ENCODE measurements at places on chromosomes 2 and 18.

DNA sequence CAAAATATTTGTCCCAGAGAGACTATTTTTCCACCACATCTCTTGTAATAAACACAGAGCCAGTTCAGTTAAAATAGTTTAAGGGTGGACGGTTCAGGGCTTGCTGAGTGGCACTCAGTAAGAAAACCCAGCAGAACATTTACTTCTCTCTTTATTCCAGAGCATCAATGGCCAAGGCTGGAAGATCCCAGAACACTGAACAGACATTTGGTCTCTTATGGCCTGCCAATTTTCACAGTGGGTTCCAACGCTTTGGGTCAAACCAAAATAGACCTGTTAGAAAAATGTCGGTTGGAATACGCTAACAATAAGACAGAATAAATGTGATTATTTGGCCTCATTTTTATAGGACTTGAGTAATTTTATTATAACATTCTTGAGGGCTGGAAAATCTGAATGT is 580.3 kb upstream of the TMEFF2 start:
- no peaks in the 10 kb centered on the region for H3K4me1 ChIP-seq
- no peak for DNase-seq
- no peak overlapping the region for H3K4me3 ChIP-seq
- H3K36me3 ChIP-seq: no peaks in the 10 kb centered on the region
- H3K27me3 ChIP-seq: no peaks in the 10 kb centered on the region

DNA sequence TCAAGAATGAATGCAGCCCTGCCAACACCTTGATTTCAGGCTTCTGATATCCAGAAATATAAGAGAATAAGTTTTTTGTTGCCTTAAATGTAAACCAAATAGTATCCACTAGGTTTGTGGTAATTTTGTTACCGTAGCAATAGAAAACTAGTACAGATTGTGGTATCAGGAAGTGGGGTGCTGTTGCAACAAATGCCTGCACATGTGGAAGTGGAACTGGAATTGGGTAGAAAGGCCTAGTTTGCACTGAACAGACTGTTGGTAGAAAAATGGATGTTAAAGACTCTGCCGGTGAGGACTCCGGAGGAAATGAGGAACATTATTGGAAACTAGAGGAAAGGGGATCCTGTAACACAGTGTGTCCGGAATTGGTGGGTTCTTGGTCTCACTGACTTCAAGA is 145.8 kb upstream of the MGAT5 start:
- no peak overlapping the region for H3K4me3 ChIP-seq
- no peak for DNase-seq
- peaks cover 51% of the 10 kb centered on the region for H3K27me3 ChIP-seq
- peaks cover 6% of the 10 kb centered on the region for H3K4me1 ChIP-seq

GRCh38 chr18:50142441-50143120 is 52.4 kb downstream of the MYO5B start:
- H3K4me3 ChIP-seq: no peak overlapping the region
- H3K27ac ChIP-seq: no peak overlapping the region
- H3K27me3 ChIP-seq: no peaks in the 10 kb centered on the region

DNA sequence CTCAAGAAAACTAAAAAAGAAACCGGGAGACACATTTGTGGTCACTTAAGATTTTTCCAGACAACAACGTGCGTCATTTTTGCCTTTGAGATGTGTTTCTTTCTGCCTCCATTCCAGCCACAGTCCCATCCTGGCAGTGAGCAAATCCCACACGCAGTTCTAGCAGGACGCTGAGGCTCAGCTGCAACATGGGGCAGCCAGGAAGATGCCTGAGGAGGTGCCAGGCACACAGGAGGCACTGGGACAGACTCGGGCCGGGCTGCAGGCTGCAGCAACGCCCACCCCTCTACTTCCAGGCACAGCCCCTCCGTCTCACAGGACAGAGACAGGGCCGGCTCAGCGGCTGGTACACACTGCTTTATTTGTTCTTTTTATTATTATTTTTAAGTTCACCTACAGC is 13.1 kb downstream of the KLF11 start:
- peaks cover 14% of the 10 kb centered on the region for H3K4me1 ChIP-seq
- H3K4me3 ChIP-seq: no peak overlapping the region
- H3K36me3 ChIP-seq: no peaks in the 10 kb centered on the region
- no peak overlapping the region for H3K27ac ChIP-seq
- H3K27me3 ChIP-seq: no peaks in the 10 kb centered on the region

GRCh38 chr2:142395291-142395690 is 264.5 kb upstream of the LRP1B start:
- H3K4me3 ChIP-seq: no peak overlapping the region
- H3K36me3 ChIP-seq: no peaks in the 10 kb centered on the region
- no peak overlapping the region for H3K27ac ChIP-seq

GRCh38 chr2:202479610-202480009 is 103.5 kb downstream of the BMPR2 start:
- H3K4me1 ChIP-seq: no peaks in the 10 kb centered on the region
- DNase-seq: no peak
- no peak overlapping the region for H3K4me3 ChIP-seq
- no peaks in the 10 kb centered on the region for H3K36me3 ChIP-seq

DNA sequence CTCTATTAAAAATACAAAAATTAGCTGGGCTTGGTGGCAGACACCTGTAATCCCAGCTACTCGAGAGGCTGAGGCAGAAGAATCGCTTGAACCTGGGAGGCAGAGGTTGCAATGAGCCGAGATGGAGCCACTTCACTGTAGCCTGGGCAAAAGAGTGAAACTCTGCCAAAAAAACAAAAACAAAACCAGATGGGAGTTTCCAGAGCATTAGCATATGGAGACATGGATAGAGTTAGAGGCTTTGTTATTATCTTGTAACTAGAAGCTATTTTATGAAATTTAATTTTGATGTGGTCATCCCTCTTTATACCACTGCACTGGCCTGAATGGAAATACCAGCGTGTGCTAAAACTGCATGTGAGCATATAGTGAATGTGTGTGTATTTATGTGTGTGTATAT is 58.9 kb downstream of the TRAPPC8 start:
- no peak overlapping the region for H3K4me3 ChIP-seq
- H3K4me1 ChIP-seq: no peaks in the 10 kb centered on the region
- H3K27me3 ChIP-seq: no peaks in the 10 kb centered on the region

- H3K4me1 ChIP-seq: peaks cover 6% of the 10 kb centered on the region
- H3K27me3 ChIP-seq: no peaks in the 10 kb centered on the region
- peak overlapping the region; percentile 77 for H3K4me3 ChIP-seq
- peaks cover 4% of the 10 kb centered on the region for H3K36me3 ChIP-seq
Observed at GRCh38 chr2:171923206-171923605, 945 bp downstream of the HAT1 start.

DNA sequence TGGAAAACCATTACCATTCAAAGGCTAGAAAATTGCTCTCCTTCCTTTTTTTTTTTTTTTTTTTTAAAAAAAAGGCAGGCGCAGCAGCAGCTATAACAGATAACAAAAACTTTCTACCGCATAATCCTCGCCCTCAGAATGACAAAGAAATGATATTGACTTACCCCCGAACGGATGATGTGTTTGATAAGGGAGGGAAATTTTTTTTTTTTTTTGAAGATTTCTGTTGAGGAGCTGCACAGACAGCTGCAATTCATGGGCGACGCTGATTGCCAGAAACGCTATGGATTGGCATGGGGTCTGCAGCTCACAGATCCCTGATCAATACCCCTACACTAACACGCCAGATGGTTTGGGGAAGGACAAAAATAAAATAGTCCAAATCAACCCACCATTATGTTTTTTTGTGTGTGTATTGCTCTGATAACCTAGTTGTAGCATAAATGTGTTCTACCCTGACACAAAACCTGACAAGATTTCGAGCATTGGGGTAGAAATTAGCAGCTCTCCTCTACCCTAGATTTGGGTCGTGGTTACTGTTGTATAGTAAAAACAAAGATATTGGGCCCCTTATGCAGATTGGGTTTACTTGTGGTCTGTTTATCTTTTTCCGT is 3.6 kb upstream of the ONECUT2 start:
- peaks cover 100% of the 10 kb centered on the region for H3K27me3 ChIP-seq
- no peaks in the 10 kb centered on the region for H3K36me3 ChIP-seq
- no peak overlapping the region for H3K4me3 ChIP-seq
- no peak for DNase-seq

- H3K27ac ChIP-seq: no peak overlapping the region
- H3K4me3 ChIP-seq: no peak overlapping the region
- no peaks in the 10 kb centered on the region for H3K27me3 ChIP-seq
- DNase-seq: no peak
Observed at GRCh38 chr2:135620198-135620597, 88.9 kb downstream of the R3HDM1 start.

Data from neural progenitor cell (in vitro differentiated cells).